ENCODE measurements at places on chromosomes 6 and 20.

GRCh38 chr6:56815436-56815835, 139.5 kb upstream of the BEND6 start:
- DNase-seq = no peak

DNA sequence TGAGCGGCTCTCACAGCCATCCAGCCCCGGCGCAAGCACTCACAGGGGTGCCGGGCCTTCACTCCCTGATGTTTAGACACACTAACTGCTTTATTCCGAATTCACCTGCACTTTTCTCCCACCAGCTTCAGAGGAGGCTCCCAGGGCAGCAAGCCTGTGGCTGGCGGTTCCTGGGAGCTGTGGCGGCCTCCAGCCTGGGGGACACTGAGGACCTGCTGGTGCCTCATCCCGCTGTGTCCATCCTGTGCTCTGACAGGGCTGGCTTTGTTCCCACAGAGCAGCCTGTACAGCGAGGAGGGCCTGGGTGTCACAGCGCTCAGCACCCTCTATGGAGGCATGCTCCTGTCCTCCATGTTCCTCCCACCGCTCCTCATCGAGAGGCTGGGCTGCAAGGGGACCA, 3.1 kb downstream of the UNC93A start:
- DNase-seq = no peak

DNA sequence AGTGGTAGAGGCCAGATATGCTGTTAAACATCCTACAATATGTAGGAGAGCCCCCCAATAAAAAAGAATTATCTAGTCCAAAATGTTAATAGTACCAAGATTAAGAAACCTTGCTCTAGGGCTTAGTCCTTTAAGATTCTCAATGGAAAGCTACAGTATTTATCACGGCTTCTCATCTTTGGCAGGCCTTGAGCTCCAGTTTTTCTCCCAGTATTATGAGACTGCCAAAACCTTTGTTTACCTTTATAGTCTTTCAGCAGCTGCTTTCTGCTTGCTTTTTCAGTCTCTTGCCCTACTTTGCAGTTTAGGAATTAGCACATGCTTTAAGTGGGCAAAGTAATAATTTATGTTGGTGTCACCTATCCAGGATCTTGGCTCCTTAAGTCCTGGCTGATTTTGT, 59.7 kb downstream of the NHLRC1 start:
- DNase-seq = no peak

- DNase-seq = no peak
These were observed 25.6 kb upstream of the ID4 start for GRCh38 chr6:19811397-19812079.

- DNase-seq = no peak
These were observed 4.0 kb upstream of the DSN1 start for GRCh38 chr20:36777576-36777975.

DNA sequence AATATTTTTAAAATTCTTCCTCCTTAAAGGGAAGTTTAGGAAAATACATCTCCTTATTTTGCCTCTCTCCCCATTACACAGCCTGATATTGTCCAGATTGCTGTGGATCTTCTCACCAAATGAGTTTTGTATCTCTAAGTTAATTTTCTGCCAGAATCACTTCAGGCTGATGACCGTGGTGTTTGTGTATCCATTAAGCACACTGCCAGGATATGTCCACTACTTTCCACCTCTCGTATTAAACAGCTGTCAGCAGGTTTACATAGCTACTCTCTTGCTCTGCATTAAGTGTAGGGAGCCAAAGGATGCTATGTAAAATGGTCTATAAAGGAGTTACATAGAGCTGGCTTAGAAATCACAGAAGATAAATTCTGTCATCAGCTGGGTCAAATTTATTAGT, 201.1 kb downstream of the ZFAND3 start:
- peak; percentile 89 for DNase-seq

- no peak for DNase-seq
These were observed 18.3 kb downstream of the BPIFB1 start for GRCh38 chr20:33301192-33301930.

GRCh38 chr6:16239798-16240123, 1.4 kb downstream of the GMPR start:
- no peak for DNase-seq

GRCh38 chr6:89066940-89067646, 13.5 kb upstream of the PNRC1 start:
- DNase-seq = no peak

DNA sequence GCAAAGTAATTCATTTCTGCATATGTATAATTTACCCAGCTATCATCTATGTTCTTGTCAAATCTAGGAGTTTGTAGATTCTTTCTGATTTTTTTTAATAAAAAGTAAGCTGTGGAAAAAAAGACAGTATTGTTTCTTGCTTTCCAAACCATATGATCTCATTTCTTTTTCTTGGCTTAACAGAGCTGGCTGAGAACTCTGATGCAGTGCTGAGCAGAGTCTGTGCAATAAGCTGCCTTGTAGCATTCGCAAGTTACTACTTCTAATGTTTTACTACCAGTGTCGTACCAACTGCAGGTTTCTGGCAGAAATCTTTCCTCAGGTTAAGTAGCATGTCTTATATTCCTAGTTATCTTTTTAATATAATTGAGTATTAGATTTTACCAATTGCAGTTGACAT, 15.6 kb downstream of the RRBP1 start:
- no peak for DNase-seq

GRCh38 chr20:31720486-31721407, 1.9 kb downstream of the BCL2L1 start:
- DNase-seq = no peak

DNA sequence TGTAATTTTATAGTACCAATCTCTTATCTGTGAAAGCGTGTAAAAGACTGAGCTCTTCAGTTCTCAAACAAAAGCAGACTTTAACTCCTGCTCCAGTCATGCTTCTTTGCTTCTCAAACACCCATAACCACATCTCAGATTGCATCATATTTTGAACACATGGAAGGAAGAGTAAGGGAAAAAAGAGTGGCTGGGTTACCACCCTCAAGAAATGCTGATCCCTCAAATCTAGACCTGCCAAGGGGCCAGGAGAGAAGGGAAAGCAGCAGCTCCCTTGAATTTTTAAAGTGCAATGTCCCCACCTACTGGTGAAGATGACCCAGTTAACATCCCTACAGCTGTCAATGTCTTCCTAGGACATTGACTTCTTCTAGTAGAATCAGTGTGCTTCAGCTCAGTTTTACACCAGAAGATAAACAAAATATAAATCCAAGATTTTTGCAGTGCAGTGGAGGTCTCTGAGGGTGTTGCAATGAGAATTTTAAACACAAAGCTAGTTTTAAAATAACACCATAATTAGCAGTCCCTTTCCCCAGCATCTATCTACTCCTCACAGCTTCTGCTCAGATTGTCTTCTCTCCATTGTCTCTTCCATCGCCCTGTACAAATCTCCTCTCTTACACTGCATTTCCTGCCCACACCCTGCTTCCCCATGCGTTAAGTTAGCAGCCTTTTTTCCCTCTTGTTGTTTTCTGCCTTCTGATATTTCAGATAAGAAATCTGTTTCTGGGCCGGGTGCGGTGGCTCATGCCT, 22.6 kb upstream of the HLA-DQB2 start:
- peak; percentile 25 for DNase-seq

GRCh38 chr6:52245425-52245824, 1.1 kb upstream of the IL17F start:
- no peak for DNase-seq

DNA sequence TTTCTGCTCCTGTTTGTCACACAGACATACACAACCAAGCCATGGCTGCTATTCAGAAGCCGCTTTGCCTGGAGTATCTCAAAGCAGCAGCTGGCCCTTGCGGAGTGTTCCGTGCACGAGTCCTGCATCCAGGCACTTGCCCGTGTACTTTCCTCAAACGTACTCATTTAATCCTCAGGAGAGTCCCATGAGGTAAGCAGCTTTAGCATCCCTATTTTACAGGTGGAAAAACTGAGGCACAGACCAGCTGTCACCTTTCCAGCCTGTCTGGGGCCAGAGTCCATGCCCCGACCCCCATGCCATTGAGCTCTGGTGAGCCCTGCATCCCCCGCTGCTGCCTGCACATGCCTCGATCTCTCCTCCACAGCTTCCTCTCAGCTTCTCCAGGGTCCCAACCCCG, 130.0 kb downstream of the ERMARD start:
- no peak for DNase-seq

- DNase-seq = no peak
These were observed 13.8 kb upstream of the GTF3C6 start for GRCh38 chr6:110944681-110945151.

Data from NCI-H1092 treated with DMSO at 0.1 percent for 48 hours (cell line).